ENCODE measurements at places on chromosomes 6 and 20.

- no peak for DNase-seq
Measured at GRCh38 chr20:32278199-32278643, 770 bp downstream of the KIF3B start.

GRCh38 chr6:159720708-159721107 lies 6.6 kb upstream of the WTAP start:
- DNase-seq: no peak

GRCh38 chr6:13914351-13914750 lies 10.4 kb upstream of the RNF182 start:
- no peak for DNase-seq

DNA sequence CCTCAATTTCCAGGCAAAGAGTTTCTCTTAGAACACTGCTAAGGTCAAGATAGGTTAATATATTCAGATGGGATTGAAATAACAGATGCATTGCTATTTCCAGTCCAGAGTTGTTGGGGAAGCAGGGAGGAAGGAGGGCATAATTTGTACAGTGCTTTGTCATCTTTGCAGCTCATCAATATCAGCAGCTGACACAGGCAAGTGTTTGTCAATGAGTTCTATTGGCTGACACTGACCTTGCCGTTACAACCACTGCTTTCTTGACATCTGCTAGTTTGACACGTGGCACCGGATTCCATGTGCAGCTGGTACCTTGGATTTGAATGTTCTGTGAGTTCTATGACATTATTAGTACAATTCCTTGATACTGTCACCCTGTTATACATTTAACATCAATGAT lies 28.0 kb upstream of the MLIP start:
- no peak for DNase-seq

GRCh38 chr6:106069478-106069877 lies 16.7 kb upstream of the PRDM1 start:
- DNase-seq: no peak

DNA sequence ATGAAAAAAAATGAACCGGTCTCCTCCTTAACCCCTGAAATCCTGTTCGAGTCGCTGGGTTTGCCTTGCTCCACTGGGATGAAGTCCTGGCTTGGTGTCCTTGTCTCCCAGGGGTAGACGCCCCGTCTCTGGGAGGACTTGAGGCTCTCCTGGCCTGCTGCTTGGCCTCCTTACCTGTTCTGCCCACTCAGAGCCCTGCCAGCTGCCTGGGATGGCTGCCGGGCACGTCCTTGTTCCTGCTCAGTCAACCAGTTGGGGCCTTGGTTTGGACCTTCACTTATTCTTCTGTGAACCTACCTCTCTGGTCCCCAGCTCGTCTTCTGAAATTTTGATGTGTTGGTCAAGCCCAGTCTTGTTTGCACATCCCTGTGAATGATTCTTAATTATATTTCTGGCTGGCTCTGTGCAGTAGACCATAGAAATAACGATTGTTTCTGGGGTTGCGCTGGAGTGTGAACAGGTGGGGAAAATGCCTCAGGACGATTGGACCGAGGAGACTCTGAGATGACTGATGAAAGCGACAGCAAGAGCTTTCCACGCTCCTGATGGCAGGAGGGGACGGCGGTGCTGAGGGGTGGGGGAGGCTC lies 126.5 kb upstream of the ESR1 start:
- DNase-seq: no peak

- no peak for DNase-seq
Measured at GRCh38 chr6:5405976-5406375, 144.7 kb downstream of the FARS2 start.

DNA sequence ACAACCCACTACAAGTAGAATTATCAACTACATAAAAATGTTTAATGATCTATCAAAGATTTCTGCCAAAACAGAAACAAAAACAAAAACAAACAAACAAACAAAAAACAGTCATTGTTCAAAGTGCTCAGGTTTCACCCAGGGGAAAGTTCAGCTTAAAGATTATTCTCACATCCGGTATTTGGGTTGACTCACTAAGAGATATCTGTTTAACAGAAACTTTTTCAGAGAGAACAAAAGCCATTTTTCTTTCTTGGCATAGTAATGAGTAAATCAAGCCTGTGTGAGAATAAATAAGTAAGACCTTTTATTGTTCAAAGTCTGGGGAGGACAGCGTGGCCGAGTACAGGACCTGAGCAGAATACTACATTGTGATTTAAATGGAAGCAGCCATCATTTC lies 143.6 kb downstream of the RCAN2 start:
- DNase-seq: no peak

DNA sequence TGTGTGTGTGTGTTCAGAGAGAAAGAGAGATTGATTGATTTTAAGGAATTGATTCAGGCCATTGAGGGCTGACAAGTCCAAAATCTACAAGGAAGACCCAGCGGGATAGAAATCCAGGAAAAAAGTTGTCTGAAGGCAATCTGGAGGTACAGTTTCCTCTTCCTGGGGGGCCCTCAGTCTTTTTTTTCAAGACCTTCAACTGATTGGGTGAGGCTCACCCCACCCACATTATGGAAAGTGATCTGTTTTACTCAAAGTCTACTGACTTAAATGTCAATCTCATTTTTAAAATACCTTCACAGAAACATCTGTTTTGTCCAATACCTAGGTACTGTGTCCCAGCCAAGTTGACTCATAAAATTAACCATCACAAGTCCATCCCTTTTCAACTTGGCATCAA lies 243.0 kb upstream of the PLN start:
- DNase-seq: no peak

DNA sequence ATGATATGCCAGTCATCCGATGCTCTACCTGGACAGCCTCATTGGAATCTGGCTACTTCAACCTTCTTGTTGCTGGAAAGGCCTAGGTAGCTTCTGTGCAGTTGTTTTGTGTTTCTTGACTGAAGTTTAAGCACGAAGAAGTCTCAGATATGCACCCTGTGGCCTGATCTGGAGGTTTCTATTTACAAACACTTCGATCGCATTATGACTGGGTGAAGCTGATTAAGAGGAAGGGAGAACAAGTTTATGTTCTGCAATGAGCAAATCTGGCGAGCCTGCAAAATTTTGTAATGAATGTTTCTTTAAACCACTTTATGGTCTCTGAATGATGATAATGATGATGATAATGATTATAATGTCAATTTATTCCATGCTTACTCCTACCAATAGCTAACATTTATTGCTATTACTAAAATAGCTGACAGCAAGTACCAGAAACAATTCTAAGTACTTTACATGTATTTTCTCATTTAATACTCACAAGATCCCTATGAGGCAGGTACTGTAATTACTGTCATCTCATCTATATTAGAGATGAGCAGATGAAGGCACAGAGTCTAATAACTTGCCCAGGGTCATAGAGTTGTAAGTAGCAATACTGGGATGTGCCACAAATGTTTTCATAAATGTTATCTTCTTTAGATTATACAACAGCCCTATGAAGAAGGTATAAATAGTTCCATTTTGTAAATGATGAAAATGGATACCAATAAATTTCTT lies 126.1 kb upstream of the UST start:
- no peak for DNase-seq

DNA sequence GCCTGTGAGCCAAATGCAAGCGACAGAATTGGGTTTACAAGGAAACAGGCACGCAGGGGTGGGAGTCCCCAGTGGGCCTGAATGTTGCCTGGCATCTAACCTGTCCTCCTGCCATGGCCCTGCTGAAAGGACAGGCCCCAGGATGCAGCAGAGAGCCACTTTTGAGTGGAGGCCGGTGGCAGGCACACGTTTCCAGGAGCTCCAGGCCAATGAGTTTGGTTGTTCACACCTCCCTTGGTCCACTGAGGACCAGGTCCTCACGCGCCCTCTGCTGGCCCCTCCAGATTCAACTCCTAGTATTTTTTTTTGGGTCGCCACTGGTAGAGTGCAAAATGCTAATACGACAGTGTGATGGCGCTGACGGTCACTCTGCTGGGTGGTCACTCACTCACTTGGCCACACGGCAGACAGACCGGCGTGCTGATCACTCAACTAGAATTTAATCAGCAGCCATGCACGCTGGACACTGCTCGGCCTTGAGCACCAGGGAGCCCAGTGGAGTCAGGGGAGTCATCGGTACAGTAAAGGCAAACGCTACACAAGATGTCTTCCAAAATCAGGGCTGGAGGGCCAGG lies 81.7 kb upstream of the NFATC2 start:
- no peak for DNase-seq

DNA sequence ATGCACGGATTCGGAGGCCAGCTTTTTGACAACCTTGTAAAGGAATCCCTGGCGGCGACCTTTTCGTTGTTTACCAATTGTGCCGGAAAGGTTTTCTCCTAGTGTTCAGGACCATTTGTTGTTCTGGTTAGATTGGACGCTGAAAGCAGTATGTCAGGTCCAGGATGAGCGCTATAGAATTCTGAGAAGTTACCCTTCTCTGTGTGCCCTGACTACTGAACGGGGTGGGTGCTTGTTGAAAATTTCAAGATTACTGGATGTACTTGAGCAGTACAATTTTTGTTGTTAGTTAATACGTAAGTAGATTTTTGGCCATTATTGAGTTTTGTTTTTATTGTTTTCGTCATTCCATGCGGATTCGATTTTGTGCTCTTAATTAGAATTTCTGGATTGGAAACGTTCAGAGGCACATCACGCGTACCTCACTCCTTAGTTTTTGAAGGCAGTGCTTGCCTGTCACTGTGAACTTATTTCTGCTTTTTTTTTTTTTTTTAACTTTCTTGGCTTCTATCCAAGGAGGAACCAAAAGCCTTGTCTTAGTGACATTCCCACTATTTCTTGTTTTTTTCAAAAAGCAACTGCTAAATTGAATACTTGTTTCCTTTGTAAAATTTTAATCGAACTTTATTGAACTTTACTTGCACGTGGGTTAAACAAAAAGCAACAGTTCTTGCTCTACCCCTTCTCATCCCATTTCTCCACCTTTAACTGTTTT lies 898 bp downstream of the XRN2 start:
- no peak for DNase-seq

GRCh38 chr6:14913931-14914330 lies 331.9 kb upstream of the JARID2 start:
- DNase-seq: no peak

DNA sequence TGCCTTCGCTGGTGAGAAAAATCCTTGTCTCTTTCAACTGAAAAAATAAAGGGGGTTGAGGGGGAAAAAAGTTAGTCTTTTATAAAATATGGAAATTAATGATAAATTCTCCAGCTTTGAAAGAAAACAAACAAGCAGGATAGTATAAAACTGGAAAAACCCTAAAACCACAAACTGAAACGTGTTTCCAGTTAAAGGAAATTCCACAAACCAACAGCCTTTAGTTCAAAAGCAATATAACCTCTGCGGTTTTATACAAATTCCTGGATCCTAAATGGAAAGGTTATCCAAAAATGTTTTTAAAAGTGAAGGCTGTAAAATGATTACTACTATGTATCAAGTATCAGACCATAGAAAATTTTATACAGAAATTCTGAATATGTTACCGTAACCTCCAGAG lies 55.6 kb downstream of the BMP5 start:
- no peak for DNase-seq

DNA sequence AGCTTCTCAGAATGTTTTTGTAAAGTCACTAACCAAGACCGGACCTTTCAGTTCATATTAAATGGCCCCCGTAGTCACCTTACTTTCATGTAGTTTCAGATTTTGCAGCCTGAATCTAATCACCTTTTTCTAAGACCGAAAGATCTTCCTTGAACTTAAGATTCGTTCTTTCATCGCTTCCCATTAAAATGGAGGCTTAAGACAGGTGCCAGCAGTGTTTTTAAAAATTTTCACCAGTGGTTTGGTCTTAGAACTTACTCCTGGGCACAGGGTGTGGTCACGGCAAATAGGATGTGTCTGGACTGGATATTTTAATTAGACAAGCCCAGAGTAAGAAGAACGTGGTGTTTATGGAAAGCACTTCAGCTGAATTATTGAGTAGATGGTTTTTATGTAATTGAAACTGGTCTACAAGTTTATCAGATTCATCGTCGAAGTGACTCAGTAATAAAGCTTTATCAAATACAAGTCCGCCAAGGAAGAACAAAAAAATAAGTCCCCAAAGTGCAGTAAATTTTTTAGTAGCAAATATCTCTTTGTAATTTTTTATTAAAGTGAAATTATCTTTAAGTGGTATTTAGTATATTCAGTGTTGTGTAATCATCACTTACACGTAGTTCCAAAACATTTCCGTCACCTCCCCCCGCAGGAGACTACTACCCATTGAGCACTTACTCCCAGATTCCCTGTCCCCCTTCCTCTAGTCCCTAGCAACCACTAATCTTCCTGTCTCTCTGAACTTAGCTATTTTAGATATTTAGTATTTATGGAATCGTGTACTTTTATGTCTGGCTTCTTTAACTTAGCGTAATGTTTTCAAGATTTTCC lies 868 bp downstream of the SRSF3 start:
- no peak for DNase-seq

GRCh38 chr6:139981768-139982181 lies 607.3 kb upstream of the CITED2 start:
- no peak for DNase-seq

DNA sequence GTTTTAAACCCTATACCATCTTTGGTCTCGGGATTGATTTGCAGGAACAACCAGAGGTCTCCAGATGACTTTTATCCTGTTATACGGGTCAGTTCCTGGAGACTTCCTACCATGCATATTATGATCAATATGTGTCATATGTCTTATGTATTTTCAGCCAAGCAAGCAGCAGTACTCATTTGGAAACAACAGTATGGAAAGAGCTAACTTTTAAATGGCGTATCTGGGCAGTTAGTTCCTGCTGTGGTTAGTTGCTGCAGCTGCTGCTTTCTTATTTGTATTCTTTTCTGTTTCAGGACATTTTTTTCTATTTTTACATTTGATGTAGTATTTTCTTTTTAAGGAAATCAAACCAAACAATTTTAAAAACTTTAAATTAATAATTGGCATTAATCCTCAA lies 207.5 kb downstream of the MANEA start:
- DNase-seq: no peak

- peak; percentile 8 for DNase-seq
Measured at GRCh38 chr6:107154131-107154800, 39.0 kb upstream of the BEND3 start.

DNA sequence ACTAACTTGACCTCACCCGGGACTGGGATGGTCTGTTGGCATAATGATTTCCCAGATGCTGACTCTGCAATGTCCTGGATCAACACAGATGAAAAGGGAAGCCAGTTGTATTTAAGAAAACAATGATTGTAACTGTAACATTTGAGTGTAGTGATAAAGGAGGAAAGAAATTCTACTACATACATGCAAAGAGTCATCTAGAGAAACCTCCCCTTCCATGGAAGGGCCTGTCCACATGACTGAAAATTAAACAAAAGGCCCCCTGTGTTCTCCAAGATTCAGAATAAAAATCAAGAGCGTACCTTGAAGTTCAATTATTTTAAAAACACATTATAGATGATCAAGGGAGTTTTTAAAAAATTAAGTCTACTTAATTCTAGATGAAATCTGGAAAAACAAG lies 151.2 kb downstream of the FOXC1 start:
- DNase-seq: no peak
